NCI-H2029 treated with DMSO at 0.1 percent for 48 hours (cell line): ENCODE measurements at places on chromosomes 4 and X.

- no peak for DNase-seq
Observed at GRCh38 chr4:176579226-176579625, 213.5 kb downstream of the VEGFC start.

DNA sequence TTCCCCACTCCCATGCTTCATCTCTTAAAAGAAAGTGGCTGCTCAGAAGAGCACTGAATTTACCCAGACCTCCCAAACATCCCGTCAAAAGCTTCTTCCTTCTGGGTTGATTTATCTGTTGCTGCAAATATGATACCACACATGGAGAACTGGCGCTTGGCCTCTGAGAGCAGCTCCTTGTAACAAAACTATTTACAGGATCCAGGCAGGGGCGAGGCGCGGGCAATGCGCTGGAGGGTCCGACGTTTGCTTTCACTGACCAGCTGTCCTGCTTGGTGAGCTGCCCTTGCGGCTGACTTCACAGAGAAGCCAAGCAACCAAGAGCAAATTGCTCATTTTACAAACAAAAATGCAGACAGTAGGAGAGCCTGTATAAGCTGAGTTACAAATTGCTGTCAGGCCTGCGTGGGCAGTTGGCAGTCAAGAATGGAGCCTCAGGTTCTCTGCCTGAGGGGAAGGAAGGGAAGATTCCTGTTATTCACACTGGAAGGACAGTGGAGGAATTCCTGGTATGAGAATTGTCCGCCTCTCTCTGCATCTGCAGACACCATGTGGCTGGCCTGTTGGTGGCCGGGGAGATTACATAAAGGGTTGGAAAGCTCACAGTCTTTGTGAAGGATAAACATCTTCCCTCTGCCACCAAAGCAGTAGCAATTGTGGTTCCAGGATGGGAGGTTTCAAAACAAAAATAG, 192.2 kb upstream of the LEF1 start:
- DNase-seq, result no peak

GRCh38 chr4:122921971-122922876, at the start of gene NUDT6:
Gene NUDT6 (minus strand): TSS chr4:122922597. CDS start chr4:122922572, 25 bp downstream.
- DNase-seq, result peak; percentile 27

GRCh38 chrX:150159537-150159936, 203.6 kb upstream of the MAMLD1 start:
- DNase-seq, result no peak

- no peak for DNase-seq
Observed at GRCh38 chr4:52657618-52658501, 1.2 kb downstream of the USP46 start.

DNA sequence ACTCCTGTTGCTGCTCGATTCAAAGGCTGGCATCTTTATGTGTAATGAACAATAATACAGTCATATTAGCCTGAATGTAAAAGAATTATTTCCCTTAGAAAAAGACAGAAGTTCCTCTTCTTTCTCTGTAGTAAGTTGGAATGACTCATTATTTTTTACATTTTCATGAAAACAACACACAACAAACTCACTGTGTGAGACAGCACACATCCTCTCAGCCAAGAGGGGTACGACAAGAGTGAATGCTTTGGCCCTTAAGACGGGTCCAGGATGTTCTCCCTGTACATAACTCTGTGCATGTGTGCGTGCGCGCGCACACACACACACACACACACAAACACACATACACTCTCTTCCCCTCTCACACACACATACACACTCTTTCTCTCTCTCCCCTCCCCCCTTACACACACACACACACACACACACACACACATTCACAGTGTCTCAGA, 72.8 kb downstream of the MANBA start:
- no peak for DNase-seq

DNA sequence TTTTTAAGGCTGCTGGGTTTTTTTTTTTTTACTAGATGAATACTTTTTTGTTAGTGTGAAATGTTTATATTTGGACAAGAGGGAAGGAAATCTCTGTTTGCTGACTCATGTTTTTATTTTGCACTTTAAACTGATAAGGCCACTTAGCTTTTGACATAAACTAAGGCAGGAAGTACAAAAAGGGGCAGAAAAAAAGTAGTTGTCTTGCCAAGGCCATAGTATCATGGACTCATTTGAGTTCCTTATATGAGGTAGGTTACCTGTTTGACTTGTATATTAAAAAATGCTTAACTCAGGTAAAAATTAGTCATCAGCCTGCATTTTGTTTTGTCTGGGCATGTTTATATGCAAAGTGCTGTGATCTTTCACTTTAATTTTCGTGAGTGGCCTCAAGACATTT, 26.0 kb downstream of the SMAD1 start:
- DNase-seq, result no peak

DNA sequence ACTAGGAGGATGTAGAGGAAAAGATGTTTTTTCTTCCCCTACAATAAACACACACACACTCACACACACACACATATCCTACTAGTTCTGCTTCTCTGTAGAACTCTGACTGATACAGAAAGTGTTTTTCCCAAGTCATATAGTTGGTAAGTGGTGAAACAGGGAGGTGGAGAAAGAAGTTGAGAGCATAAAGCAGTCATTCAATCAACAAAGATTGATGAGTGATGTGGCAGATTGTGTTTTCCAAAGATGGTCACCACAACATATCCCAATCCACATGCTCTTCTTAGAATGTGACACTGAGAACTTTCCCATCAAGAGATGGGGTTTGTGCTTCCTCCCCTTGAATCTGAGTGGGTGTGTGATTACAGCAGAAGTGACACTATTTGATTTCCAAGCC, 123.4 kb upstream of the ATP6AP2 start:
- no peak for DNase-seq
